Urinary bladder (tissue), 4 donors: ENCODE measurements at places on chromosomes 12 and 14.

- no peak for DNase-seq
Observed at GRCh38 chr14:65024957-65025356, 38.3 kb downstream of the FNTB start.

GRCh38 chr14:84203896-84204295 is 1326.0 kb upstream of the FLRT2 start:
- DNase-seq, result no peak

DNA sequence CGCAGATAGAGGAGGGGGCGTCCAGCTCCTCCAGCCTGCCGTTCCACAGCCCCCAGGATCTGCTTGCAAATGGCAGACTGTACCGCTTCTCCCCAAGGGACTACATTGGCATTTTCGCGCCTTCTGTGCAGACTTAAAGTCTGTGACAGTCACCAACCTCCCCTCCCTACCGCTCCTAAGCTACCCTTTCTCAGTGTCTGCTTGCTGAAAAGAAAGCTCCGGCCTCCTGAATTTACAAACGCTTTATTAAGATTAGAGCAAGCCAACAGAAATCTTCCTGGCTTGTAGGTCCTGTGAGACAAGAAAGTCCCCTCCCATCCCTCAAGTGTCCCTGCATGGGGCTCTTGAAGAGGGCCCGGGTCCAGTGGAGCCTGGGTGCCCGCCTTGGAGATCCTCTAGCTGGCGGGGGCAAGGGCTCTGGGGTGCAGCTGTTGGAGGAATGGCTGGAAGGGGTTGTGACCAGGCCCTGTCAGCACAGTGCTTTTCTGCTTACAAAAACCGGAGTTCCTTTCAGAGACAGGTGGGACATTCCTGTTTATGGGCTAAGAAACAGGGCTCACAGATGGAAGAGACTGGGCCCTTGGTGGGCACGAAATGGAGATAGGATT is 2.8 kb upstream of the DLK1 start:
- DNase-seq, result no peak

- DNase-seq, result no peak
Observed at GRCh38 chr14:32426586-32427388, 97.7 kb downstream of the AKAP6 start.

DNA sequence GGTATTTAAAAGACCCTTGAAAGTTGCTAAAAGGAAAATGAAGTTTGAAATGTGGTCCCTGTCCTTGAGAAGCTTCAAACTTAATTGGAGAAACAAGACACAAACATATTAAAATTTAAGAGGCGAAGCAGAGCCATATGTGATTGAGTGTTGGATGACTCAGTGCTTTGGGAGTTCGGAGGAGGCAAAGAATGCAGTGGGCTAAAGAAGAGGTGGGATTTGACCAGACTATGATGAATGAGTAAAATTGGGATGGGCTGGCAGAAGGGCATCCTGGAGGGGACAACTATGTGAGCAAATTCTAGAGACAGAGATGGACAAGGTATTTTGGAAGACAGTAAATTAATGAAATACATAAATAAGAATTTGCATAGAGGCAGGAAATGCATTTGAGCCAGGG is 358.6 kb downstream of the EGLN3 start:
- no peak for DNase-seq

GRCh38 chr12:26120561-26121274 is 4.1 kb downstream of the BHLHE41 start:
- DNase-seq, result no peak

GRCh38 chr14:93729993-93730392 is 58.3 kb downstream of the PRIMA1 start:
- DNase-seq, result no peak

GRCh38 chr14:39488600-39488999 is 56.4 kb upstream of the FBXO33 start:
- no peak for DNase-seq

- DNase-seq, result no peak
Observed at GRCh38 chr14:78644824-78645559, 474.8 kb downstream of the NRXN3 start.

DNA sequence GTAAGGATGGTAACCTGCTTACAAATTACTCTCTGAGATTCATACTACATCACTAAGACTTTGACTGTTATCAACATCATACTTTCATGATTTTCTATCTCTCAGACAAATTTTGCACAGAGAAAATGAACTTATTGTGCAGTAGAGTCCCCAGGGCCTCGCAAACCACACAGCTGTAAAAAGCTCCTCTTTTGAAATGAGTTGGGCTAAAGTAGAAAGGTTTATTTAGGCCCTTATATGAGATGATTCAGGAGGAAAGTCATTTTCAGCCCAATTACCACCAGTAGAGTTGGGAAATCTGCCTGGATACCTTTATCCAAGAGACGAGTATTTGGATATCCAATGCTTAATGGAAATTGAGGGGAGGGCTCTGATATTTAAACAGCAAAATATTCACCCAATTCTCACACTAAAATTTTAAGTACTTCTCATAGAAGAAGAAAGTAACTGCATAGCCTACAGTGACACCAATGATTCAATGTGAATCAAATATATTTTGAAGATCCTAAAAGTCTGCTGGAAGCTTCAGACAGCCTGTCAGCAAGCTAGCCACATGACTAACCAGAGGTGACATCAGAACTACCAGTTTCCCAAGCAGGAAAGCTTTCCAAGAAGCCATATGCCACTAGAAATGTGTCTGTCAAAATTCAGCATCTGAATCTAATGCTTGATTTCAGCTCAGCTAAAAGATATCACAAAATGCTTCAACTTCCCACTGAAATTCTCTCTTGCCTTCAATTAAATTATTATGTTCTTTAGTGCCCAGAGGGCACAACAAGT is 190.1 kb upstream of the SYT1 start:
- no peak for DNase-seq

GRCh38 chr12:93639406-93639805 is 37.8 kb upstream of the CRADD start:
- DNase-seq, result no peak

DNA sequence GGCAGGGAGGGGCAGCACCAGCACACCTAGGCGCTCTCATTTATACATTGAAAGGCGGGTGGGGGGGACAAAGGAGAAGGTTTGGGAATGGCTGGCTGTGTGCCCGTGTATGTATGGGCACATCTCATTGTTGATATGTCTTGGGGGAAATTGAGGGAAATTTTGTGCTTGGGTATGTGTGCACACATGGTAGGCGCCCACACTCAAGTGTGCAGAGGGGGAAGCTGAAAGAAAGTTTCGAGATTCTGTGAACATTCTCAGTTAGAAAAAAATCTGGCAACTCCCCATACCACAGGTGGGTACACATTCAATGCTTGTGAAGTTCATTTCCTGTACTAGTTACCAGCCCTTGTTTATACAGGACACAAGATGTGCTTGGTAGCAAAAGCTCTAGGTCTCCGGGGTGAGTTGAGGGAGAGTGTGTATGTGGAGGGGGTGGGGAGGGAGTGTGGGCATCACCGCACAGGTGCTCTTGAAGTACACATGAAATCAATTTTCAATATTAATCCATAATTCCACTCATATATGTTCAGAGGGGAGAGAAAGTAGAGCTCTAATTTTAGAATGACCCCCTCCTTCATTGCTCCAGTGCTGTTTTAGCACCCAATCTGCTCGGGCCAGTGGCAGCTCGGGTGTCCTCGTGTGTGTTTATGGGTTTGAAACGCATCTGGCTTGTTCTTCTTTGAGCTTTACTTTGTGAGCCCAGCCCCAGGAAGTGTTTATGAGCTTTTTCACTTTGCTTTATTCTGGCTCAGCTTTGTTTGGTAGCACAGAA is 286.0 kb downstream of the ZFP36L1 start:
- no peak for DNase-seq

- DNase-seq, result no peak
Observed at GRCh38 chr12:66119870-66120241, 10.7 kb downstream of the LLPH start.

- no peak for DNase-seq
Observed at GRCh38 chr14:33999771-34000291, 49.0 kb upstream of the EGLN3 start.

- no peak for DNase-seq
Observed at GRCh38 chr14:26984311-26985177, 386.7 kb upstream of the NOVA1 start.

- no peak for DNase-seq
Observed at GRCh38 chr14:95523051-95523814, 6.8 kb upstream of the SYNE3 start.

GRCh38 chr14:69682621-69683263 is 71.3 kb downstream of the SUSD6 start:
- DNase-seq, result no peak

DNA sequence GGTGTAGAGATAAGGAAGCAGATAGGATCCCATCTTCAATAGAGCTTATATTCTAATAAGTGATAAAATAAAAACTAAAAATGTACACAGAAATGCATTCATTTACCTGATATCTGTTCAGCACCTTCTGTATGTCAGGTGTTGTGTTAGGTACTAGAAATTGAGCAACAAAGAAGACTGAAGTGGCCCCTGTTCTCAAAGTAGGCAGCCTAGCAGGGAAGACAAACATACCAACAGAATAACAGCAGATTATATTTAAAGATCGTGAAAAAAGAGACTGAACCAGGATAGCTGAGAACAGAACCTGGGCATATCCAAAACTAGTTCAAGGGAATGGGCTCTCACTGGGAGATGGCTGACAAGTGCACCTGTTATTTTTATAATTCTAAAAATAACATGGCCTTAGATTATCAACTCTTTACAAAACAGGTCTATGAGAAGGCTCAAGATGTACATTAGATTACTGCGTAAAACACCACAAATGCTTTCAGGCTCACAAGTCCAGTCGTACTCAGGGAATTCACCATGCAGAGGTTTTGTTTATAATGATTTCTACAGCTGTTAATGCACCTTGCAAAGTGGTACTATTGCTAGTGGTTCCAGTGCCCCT is 16.4 kb downstream of the ANO6 start:
- no peak for DNase-seq

DNA sequence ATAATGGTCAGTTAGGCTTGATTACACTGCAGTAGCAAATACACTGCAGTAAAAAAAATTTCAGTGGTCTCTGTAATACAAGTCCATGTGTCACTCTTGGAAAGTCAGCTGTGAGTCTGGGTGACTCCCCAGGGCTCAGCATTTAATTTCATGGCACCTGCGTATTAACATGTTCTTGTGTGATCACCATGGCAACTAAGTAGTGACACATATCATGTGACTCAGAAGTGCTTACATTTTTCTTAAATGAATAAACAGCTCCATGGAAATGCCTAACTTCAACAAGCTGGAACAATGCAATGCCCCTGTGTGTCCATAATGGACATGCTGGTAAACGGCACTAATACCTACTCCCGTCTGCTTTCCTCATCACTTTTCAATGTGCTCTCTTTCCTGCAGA is 88.5 kb upstream of the ANO4 start:
- no peak for DNase-seq

DNA sequence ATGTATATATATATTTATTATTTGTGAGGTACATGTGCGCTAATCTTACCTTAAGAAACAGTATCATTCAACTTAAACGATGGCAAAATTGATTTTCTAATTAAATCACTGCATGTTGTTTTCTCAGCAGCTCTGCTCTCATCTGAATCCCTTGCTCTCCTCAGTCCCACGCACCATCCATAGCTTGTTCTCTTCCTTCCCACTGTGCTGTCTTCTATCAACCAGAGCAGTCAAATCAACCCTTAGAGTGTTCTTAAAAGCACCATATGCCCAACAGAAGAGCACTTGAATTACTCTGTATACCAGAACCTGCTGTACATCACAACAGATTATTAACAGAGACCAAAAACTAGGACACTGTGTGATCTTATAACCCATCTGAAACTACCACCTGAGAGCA is 209.4 kb upstream of the G2E3 start:
- DNase-seq, result no peak

- no peak for DNase-seq
Observed at GRCh38 chr14:61119006-61119405, 138.0 kb downstream of the SLC38A6 start.
